ENCODE measurements at places on chromosomes 4 and X. TPM values are rescaled to one million over a fixed set of nuclear protein-coding genes. Genes with fewer than 3 reads are reported as not detected.

Gene TRAPPC11
- total RNA-seq, result 41.6 TPM

Gene ADH7
- total RNA-seq, result not detected

DNA sequence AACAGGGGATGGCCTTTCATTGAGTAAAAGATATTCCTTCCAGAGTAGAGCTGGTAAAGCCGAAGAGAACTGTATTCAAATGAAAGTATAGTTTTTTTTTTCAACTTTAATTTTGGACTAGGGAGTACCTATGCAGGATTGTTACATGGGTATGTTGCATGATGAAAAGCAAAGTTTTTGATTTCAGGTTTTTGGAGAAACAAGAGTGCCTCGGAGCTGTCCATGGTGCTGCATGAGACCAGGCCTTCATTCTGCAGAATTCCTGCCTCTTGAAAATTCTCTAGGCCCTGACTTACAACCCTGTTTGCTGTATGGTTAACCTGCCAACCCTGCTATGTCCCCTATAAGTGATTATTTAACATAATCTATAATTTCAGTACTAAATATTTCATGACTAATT is 1065.7 kb upstream of the FTHL17 start:
- no peak for DNase-seq

DNA sequence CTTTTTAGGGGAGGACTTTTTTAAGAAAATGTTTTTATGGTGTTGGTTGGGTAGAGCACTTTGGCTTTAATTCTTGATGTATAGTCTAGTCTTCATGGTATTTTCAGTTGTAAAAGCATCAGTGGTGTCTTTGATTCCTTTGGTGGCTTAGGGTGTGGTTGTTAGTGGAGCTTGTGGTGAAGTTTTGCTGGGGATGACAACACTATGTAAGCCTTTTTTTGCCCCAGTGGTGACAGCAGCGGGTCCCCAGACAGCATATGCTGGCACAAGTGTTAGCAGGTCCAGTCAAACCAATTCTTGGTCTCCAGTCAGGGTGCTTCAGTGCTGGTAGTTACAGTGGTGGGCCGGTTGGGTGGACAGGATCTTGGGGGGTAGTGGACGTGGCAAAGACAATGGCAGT is 52.0 kb downstream of the CHIC1 start:
- no peak for DNase-seq

GRCh38 chr4:58111818-58112217 is 1001.6 kb upstream of the IGFBP7 start:
- DNase-seq, result no peak

DNA sequence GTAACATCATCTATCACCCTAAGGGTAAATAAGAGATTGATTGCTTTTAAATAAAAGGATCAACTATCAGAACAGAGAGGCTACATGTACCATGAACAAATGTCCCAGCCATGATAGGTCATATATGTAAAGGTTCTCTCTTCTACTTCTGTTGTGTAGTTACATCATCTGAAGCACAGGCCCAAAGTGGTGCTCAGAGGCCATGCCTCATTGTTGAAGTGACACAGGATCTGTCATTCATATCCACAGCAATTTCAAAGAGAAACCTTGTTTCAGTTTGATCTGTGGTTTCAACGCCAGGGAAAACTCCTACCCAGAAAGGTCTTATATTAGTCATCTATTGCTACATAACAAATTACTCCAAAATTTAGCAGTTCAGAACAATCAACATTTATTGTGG is 269.2 kb upstream of the MAOA start:
- no peak for DNase-seq

- DNase-seq, result no peak
Measured at GRCh38 chr4:112130906-112131305, 14.3 kb upstream of the FAM241A start.
